GM23338 (cell line): ENCODE measurements at places on chromosomes 12 and 14. TPM values are rescaled to one million over a fixed set of nuclear protein-coding genes. Genes with fewer than 3 reads are reported as not detected.

GRCh38 chr12:95976416-95976832, 19.7 kb downstream of the HAL start:
- no peak overlapping the region for H3K4me3 ChIP-seq
- H3K27ac ChIP-seq, result no peak overlapping the region
- H3K4me1 ChIP-seq, result no peaks in the 10 kb centered on the region
- no peaks in the 10 kb centered on the region for H3K36me3 ChIP-seq

- no peak for DNase-seq
- H3K4me3 ChIP-seq, result no peak overlapping the region
- H3K36me3 ChIP-seq, result no peaks in the 10 kb centered on the region
- H3K4me1 ChIP-seq, result peaks cover 5% of the 10 kb centered on the region
Observed at GRCh38 chr12:52198454-52199215, 6.8 kb upstream of the KRT80 start.

DNA sequence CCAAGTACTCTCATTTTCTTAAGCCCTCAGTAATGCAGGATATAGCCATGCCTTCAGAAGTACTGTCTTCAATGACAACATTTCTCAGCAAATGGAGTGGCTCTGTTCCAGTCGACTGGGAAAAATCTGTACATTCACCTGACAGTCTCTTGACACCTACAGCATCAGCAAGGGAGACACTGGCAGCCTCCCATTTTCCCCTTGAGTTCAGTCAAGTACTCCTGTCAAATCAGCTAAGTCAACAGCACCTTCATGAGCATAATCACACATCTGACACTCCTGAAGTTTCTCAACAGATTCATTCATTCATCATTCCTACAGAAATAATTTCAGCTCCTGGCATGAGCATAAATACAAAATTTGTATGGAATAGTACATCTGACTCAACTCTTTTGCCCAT, 46.1 kb downstream of the INTS13 start:
- H3K4me3 ChIP-seq, result no peak overlapping the region
- no peaks in the 10 kb centered on the region for H3K4me1 ChIP-seq
- H3K27ac ChIP-seq, result no peak overlapping the region
- H3K27me3 ChIP-seq, result no peaks in the 10 kb centered on the region
- no peak for DNase-seq

GRCh38 chr12:41606468-41607445, 418.6 kb downstream of the PDZRN4 start:
- no peak overlapping the region for H3K27ac ChIP-seq
- H3K4me3 ChIP-seq, result no peak overlapping the region
- DNase-seq, result no peak
- no peaks in the 10 kb centered on the region for H3K27me3 ChIP-seq
- no peaks in the 10 kb centered on the region for H3K36me3 ChIP-seq
- peaks cover 33% of the 10 kb centered on the region for H3K4me1 ChIP-seq

DNA sequence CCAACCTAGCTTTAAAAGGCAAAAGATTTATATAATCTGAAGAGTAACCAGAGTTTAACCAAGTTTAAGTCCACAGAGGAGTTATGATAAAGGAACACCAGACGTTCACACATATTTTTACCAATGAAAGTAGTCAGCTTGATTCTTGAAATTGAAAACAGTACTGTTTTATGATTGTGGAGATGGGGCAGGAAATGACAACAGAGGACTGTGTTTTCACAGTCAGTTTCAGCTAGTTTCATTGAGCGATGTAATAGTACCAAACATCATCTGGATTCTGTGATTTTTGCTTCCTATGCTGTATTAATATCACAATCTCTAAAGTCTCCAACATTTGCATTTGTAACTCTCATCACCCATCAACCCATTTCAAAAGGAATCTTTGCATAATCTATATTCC, 34.2 kb upstream of the SLC6A15 start:
- DNase-seq, result no peak
- no peaks in the 10 kb centered on the region; the same call in 1 of the 2 replicates for H3K4me1 ChIP-seq
- H3K27ac ChIP-seq, result no peak overlapping the region
- H3K36me3 ChIP-seq, result no peaks in the 10 kb centered on the region
- no peaks in the 10 kb centered on the region for H3K27me3 ChIP-seq

GRCh38 chr14:106455026-106455425, 928.6 kb downstream of the TMEM121 start:
- H3K27me3 ChIP-seq, result no peaks in the 10 kb centered on the region
- H3K4me3 ChIP-seq, result no peak overlapping the region
- peaks cover 4% of the 10 kb centered on the region; the same call in 1 of the 2 replicates for H3K36me3 ChIP-seq

DNA sequence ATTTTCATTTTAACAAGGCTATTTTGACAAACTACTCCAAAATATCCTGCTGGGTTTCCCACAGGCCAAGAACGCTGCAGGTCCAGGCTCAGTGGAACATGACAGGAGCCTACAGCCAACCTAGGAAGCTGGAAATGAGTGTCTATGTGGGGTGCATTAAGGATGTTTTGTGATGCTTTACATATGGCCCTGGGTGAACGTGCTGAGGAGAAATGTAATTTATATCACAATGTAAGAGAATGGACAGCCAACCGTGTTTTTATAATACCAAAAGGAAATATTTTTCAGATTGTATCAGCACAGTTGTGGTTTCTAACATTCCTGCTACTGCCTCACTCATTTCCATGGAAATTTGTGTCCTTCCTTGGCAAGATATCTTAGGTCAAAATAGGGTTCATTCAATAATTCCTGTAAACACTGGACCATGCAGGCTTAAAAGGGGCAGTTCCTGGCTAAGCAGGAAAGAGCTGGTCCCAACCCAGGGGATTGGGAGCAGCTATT, 51.5 kb downstream of the ST8SIA1 start:
- no peaks in the 10 kb centered on the region for H3K27me3 ChIP-seq
- no peaks in the 10 kb centered on the region for H3K36me3 ChIP-seq
- no peak for DNase-seq
- H3K27ac ChIP-seq, result no peak overlapping the region
- H3K4me3 ChIP-seq, result no peak overlapping the region
- H3K4me1 ChIP-seq, result 0 out of 2 replicates have a peak, but pooled peaks cover 1% of the 10 kb centered on the region

- no peaks in the 10 kb centered on the region for H3K36me3 ChIP-seq
- H3K27me3 ChIP-seq, result no peaks in the 10 kb centered on the region
- no peak overlapping the region for H3K4me3 ChIP-seq
- DNase-seq, result no peak
- peaks cover 34% of the 10 kb centered on the region for H3K4me1 ChIP-seq
Observed at GRCh38 chr14:101289911-101290310, 271.4 kb upstream of the DIO3 start.

- DNase-seq, result no peak
- no peaks in the 10 kb centered on the region for H3K36me3 ChIP-seq
- H3K4me3 ChIP-seq, result no peak overlapping the region
Observed at GRCh38 chr12:97944576-97944975, 482.0 kb downstream of the RMST start.

DNA sequence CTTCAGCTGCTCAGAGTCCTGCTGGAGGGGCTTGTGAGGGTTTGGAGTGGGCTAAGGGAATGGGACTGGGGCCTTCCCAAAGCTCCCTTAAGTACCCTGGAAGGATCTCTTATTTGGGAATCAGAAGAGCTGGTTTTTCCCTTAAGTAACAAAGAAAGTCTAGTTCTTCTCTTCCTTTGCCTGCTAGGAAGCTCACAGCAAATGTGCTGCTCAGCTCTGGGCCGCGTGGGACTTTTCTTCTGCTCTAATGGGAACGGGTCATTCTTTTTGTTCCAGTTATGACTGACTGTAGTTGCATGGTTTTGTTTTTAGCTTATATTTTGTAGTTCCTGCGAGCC, 6.0 kb downstream of the KIF26A start:
- H3K27ac ChIP-seq, result no peak overlapping the region
- peaks cover 23% of the 10 kb centered on the region for H3K4me1 ChIP-seq
- no peaks in the 10 kb centered on the region for H3K27me3 ChIP-seq
- no peaks in the 10 kb centered on the region for H3K36me3 ChIP-seq

DNA sequence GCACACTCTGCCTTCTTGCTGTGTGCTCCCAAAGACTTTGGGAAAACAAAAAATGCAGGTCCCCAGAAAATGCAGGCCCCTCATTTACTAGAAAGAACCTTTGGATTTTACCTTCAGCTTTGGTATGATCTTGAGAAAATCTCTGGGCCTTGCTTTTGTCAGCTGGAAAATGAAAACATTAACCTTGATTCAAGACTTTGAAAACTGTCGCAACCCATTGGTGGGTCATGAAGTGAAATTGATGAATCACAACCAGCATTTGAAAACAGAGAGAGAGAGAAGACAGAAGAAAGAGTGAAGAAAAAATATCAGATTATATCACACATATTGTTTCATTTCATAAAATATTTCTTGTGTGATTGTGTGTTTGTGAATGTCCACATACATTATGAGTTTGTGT, 322.5 kb downstream of the ZFP36L1 start:
- H3K27ac ChIP-seq, result peak overlapping the region; percentile 85
- H3K36me3 ChIP-seq, result no peaks in the 10 kb centered on the region
- no peaks in the 10 kb centered on the region for H3K27me3 ChIP-seq
- peaks cover 41% of the 10 kb centered on the region for H3K4me1 ChIP-seq
- H3K4me3 ChIP-seq, result no peak overlapping the region

DNA sequence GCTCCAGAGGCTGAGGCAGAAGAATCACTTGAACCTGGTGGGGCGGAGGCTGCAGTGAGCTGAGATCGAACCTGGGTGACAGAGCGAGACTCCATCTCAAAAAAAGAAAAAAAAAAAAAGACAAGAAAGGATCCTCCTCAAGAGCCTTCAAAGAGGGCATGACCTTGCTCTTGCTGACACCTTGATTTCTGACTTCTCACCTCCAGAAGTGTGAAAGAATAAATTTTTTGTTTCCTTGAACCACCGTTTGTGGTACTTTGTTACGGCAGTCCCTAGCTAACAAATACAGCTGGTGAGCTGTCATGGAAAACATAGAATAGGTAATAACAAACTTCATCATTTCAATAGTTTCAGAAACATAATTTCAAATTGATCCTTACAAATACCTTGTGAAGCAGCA, 1.9 kb upstream of the ACTR10 start:
- H3K4me3 ChIP-seq, result no peak overlapping the region
- no peak for DNase-seq
- H3K27ac ChIP-seq, result no peak overlapping the region
- no peaks in the 10 kb centered on the region for H3K27me3 ChIP-seq

DNA sequence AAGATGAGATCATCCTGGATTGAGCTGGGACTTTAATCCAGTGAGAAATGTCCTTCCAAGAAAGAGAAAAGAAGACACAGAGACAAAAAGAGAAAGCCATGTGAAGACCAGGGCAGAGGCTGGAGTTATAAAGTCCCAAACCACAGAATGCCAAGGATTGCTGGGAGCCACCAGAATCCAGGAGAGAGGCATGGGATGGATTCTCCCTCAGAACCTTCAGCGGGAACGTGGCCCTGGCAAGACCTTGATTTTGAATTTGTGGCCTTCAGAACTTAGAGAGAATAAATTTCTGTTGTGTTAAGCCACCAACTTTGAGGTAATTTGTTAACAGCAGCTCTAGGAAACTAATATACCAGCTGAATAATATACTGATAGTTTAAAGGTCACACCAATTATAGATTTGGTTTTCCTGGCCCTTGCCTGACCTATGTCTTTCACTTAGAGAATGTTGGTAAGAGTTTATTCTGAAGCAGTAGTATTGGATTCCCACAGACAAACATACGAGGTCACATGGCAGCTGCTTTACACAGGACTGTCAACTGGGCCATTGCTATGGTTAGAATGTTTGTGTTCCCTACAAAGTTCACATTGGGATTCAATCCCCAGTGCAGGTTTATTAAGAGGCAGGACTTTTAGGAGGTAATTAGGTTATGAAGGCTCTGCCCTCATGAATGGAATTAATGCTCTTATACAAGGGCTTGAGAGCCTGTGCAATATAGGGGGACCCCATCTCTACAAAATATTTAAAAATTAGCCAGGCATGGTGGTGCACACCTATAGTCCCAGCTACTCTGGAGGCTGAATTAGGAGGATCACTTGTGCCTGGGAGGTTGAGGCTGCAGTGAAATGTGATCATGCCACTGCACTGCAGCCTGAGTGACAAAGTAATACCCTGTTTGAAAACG, 156.5 kb upstream of the EEA1 start:
- DNase-seq, result peak; percentile 7
- H3K36me3 ChIP-seq, result no peaks in the 10 kb centered on the region
- H3K27ac ChIP-seq, result no peak overlapping the region
- H3K4me1 ChIP-seq, result peaks cover 19% of the 10 kb centered on the region; the same call in 1 of the 2 replicates
- H3K4me3 ChIP-seq, result no peak overlapping the region
- no peaks in the 10 kb centered on the region for H3K27me3 ChIP-seq

- peak overlapping the region; percentile 60 for H3K4me3 ChIP-seq
- H3K4me1 ChIP-seq, result peaks cover 12% of the 10 kb centered on the region; the same call in 1 of the 2 replicates
- no peaks in the 10 kb centered on the region for H3K27me3 ChIP-seq
Observed at GRCh38 chr12:121465921-121466793, 66.2 kb downstream of the RNF34 start.

DNA sequence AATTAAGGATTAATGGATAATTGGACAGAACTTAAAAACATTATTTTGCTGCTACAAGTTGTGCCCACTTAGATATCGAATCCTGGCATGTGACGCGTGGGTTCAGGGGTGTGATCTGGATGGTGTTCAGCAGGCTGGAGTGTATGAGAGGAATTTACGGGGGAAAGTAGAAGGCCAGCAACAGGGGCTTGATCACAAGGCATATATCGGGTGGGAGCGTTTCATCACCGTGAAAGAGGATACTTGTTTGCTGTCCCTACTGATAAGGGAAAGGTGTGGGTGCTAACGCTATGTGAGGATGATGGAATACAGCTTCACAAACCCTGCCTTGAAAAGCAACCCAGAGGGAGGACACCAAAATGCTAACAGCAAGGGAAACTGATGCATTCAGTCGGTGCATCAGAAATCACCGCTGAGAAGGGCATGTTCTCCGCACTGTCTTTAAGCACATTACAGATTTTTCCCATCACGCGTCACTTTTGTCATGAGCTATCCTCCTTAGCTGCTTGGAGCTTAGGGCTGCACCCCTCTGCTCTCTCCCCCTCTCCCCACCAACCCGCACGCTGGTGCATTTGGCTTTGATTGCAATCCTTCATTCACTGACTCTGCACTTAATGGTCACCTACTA, 13.4 kb downstream of the HHIPL1 start:
- H3K36me3 ChIP-seq, result no peaks in the 10 kb centered on the region
- no peak for DNase-seq
- no peak overlapping the region for H3K4me3 ChIP-seq
- H3K4me1 ChIP-seq, result peaks cover 23% of the 10 kb centered on the region

GRCh38 chr12:10986812-10987211, at the start of gene TAS2R50:
Gene TAS2R50 (minus strand): TSS chr12:10986912. CDS start chr12:10986860, 52 bp downstream.
- DNase-seq, result no peak
- H3K4me1 ChIP-seq, result no peaks in the 10 kb centered on the region
- no peaks in the 10 kb centered on the region for H3K27me3 ChIP-seq
- no peaks in the 10 kb centered on the region for H3K36me3 ChIP-seq
- no peak within 1 kb of the TSS for H3K4me3 ChIP-seq

CEBPE gene
- total RNA-seq, result not detected in 2 replicates

WNK1 gene
- total RNA-seq, result 114 and 119 TPM in 2 replicates

CSRP2 gene
- 166 and 208 TPM in 2 replicates for total RNA-seq

LGR5 gene
- total RNA-seq, result 0.17 and 0.66 TPM in 2 replicates

ALKBH1 gene
- total RNA-seq, result 18.8 and 22.2 TPM in 2 replicates

CMA1 gene
- total RNA-seq, result not detected in 2 replicates

GPR84 gene
- total RNA-seq, result not detected in 2 replicates

HIP1R gene
- total RNA-seq, result 19.9 and 22.1 TPM in 2 replicates

PIK3C2G gene
- not detected in 2 replicates for total RNA-seq

PLEK2 gene
- total RNA-seq, result 1.0 TPM in 1 of 2 replicates, not detected in the other

CPM gene
- 0.16 and 5.8 TPM in 2 replicates for total RNA-seq

PRKD1 gene
- total RNA-seq, result 6.0 and 9.7 TPM in 2 replicates

PPP1R3E gene
- total RNA-seq, result 0.66 and 2.3 TPM in 2 replicates

SLC38A4 gene
- 12.5 and 13.3 TPM in 2 replicates for total RNA-seq

VSIG10 gene
- 87.5 and 98.5 TPM in 2 replicates for total RNA-seq
